Activated T-cell treated with anti-CD3 and anti-CD28 coated beads for 1 hour (primary cell): ENCODE measurements at places on chromosomes 12 and 14.

- no peak for DNase-seq
Observed at GRCh38 chr14:78704965-78705364, 534.8 kb downstream of the NRXN3 start.

DNA sequence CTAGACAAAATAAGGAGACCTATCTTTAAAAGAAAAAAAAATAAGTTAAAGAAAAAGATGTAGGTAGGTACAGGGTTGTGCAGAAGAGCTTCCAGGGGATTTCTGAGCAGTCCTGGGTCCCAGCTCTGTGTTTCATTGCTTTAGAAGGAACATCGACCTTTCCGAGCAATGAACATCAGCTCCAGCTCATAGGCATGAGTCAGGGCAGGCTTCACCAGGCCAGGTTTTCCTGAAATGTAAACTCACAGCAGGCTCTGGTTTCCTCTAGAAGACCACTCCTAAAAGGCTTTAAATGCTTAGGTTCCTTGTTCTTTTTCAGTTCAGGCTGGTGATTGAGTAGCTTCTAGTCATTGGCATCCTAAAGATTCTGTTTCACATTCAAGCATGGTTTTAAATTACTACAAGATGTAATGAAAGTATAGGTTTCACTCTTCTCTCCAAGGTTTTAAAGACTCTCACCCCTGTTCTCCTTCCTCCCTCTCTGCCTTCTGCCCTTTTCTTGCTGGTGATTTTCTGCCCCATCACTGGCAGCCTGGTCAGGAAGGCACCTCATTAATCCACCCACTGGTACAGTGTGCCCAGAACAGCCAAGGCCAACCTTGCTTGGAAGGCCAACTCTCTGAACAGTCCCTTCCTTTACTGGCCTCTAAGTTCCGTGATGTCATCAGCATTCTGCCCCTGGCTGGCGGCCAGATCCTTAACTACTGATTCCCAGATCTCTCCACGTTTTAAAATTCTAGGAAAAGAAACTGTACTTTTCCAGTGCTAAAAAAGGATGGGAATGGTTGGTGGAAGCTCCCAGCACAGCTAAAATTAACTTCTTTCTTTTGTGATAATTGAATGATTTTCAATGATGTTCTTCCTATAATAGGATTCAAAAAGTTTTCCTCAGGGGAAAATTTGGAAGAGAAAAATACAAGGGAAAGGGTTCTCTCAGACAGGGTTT, 109.4 kb upstream of the HIF1A start:
- no peak for DNase-seq

DNA sequence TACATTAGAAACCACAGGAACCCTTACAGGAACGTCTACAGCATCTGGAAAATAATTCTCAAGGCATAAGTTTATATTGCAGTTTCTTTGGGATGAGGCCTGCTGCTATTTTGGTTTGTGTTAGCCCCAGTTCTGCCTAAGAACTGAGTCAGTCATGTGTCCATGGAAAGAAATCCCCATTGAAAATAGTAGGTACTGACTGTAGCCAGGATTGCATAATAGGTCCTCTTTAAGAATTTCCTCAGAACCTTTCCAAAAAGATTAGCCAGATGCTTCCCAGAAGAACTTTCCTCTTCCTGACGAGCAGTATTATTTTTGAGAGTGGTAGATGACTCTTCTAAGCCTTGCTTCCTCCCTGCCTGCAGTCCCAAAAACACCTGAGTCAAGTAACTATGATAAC, 52.6 kb downstream of the RASSF8 start:
- no peak for DNase-seq

GRCh38 chr12:104769144-104769561, 188.9 kb downstream of the SLC41A2 start:
- DNase-seq = no peak

- no peak for DNase-seq
Observed at GRCh38 chr14:100587086-100587762, at the start of gene BEGAIN. Gene BEGAIN (minus strand): TSS chr14:100587417. CDS start chr14:100587290, 127 bp downstream.

DNA sequence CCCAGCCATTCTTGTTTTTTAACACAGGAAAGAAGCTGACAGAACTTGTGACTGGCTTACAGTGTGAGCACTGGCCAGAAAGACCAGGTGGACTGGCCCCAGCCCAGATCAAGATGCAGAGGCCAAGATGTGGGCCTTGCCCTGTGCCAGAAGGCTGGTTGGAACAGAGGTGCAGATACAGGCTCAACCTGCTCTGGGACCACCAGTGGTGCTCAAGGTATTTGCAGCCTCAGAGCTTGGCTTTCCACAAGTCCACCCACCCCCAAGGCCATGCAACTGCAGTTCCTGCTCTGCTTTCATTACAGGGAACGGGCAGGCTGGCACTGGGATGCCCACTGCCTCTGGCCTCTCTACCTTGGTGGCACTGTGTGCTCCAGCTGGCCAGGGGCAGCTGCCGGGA, 23.3 kb downstream of the ZFC3H1 start:
- DNase-seq = no peak

DNA sequence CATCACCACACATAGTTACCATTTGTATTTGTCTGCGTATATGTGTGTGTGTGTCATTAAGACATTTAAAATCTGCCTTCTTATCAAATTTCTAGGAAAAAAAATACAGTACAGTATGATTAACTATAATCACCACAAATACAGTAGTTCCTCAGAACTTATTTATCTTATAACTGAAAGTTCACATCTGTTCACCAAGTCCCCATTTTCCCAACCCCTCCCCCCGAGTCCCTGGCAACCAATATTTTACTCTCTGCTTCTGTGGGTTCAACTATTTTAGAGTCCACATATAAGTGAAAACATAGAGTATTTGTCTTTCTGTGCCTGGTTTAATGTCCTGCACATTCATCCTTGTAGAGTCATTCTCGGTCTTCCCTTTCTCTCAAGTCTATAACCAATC, 12.3 kb downstream of the CAPS2 start:
- no peak for DNase-seq

- no peak for DNase-seq
Observed at GRCh38 chr12:15474766-15475165, 152.5 kb downstream of the PTPRO start.

- no peak for DNase-seq
Observed at GRCh38 chr12:95142431-95143151, 69.2 kb upstream of the NR2C1 start.
